ENCODE measurements at places on chromosomes 3 and 15.

DNA sequence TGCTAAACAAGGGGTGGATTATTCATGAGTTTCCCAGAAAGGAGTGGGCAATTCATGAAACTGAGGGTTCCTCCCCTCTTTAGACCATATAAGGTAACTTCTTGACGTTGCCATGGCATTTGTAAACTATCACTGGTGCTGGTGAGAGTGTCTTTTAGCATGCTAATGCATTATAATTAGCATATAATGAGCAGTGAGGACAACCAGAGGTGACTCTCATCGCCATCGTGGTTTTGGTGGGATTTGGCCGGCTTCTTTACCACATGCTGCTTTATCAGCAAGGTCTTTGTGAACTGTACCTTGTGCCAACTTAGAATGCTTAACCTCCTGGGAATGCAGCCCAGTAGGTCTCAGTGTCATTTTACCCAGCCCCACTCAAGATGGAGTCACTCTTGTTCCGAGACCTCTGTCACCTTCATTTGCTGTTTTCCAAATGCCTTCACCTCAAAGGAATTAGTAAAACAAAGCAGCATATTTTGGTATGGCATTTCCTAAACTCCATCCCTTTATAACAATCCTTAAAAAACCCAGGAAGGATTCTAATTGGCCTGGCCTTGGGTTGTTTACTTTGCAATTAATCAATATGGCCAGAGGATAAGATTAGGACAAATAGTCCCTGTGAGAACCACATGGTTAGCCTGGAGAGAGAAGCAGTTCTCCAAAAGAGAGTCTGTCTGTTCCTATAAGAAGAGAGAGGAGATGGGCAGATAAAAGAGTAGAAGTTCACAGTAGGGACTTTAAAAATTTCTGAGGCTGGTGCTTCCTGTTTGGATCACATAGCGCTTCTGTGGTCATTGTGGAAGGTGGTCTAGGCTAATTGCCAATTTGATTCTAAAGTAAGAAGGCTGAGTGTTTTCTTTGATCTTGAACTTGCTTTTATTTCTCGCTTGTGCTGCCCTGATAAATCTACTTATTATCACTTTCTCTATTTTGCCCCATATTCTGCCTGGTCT, 155.2 kb upstream of the EOMES start:
- no peak for DNase-seq

DNA sequence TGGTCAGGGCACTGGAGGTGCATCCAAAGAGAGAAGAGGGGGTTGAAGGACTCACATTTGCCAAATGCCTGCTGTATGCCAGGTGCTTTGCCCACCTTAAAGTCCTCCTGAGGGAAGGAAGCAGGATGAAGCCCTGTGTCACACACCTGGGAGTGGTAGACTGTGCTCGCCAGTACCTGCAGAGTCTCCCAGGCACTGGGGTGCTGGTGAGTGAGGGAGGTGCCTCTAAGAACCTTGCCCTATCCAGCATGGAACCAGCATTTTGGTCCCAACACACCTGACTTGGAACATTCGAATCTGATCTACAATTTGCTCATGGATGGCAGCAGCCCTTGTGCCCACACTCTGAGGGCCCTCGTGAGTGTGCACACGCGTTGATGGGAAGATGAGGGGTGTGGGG, 76.7 kb downstream of the SEC22A start:
- DNase-seq, result no peak

- DNase-seq, result no peak
Measured at GRCh38 chr3:188041895-188042294, 112.1 kb upstream of the LPP start.

DNA sequence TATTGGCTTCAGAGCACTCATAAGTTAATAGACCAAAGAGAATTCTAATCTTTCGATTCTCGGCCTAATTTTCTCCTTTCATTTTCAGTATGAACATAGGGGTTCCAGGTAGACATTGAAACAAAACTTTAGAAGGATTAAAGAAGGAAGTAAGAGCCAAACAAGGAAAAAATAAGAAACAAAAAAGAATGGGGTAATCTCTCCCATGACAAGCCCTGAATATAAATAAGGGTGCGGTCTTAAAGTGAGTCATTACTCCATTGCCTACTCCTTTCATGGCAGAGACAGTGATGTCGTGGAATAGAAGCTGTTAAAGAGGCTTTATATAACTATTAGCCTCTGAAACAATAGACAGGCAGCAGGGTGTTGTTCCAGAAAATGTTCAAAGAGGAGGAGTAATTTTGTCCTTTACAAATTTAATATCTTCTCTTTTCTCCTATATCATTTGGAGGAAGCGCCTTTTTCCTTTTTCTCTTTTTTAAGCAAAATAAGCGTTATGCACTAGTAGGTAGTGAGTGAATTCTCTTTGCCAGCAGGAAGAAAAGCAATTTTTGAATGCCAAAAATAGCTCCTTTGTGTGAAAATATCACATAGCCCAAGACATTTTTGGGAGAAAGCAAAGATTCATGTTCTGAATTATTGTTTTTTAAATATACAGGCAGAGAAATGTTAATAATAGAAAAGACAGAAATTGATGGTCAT, 607.9 kb upstream of the KCNMB2 start:
- no peak for DNase-seq

DNA sequence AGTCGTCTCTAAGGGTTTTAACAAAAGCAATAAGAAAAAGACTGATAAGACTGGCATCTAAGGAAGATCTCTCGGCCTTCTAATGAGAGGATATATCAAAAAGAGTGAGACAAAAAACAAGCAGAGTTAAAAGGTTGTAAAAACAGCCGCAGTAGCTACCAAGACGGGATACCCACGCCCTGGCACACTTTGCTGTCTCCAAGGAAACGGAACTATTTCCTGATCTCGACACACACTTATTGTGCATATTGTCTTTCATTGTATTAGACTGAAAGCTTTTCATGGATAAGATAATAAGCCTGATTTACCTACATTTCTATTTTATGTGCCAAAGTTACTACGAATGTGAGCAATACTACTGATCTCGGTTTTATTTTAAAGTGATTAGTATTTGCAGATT, 161.5 kb upstream of the MCTP2 start:
- no peak for DNase-seq

GRCh38 chr3:106065831-106066230, 197.0 kb upstream of the CBLB start:
- DNase-seq, result no peak

DNA sequence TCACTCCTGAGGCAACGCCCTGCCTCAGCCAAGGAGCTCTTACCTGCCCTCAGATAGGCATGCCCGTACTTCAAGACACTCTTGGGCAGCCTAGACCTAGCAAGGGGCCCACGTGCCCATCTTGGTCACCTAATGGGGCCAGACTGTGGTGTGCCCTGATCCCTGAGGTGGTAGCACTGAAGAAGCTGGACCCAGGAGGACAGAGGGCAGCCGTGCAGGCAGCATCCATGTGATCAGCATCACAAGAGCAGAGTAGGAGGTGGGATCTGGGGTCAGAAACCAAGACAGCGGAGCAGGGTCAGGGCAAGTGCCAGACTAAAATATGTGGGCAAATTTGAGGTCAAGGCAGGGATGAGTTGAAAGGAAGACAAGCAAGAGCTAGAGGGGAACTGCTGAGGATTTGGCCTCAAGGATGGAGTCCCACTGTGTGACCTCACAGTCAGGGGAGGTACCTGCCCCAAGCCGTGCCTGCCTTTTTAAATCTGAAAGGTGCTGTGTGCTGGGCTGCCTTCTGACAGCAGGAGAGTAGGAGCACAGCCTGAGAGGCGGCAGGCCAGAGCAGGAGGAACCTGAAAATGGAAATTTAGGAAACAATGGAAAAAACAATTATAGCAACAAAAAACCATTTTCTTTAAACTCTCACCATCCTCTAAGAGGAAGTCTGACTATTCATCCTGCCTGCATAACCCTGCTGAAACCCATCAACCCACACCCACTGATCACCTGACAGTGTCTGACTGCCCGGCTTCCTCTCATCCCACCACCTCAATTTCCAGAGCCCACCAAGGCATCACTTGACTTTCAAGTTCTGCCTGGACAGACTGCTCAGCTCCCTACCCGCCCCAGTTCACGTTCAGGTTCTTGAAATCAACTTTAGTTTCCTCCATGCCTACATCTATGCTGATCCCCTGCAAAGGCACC, 7.3 kb downstream of the ZBTB38 start:
- DNase-seq, result no peak

DNA sequence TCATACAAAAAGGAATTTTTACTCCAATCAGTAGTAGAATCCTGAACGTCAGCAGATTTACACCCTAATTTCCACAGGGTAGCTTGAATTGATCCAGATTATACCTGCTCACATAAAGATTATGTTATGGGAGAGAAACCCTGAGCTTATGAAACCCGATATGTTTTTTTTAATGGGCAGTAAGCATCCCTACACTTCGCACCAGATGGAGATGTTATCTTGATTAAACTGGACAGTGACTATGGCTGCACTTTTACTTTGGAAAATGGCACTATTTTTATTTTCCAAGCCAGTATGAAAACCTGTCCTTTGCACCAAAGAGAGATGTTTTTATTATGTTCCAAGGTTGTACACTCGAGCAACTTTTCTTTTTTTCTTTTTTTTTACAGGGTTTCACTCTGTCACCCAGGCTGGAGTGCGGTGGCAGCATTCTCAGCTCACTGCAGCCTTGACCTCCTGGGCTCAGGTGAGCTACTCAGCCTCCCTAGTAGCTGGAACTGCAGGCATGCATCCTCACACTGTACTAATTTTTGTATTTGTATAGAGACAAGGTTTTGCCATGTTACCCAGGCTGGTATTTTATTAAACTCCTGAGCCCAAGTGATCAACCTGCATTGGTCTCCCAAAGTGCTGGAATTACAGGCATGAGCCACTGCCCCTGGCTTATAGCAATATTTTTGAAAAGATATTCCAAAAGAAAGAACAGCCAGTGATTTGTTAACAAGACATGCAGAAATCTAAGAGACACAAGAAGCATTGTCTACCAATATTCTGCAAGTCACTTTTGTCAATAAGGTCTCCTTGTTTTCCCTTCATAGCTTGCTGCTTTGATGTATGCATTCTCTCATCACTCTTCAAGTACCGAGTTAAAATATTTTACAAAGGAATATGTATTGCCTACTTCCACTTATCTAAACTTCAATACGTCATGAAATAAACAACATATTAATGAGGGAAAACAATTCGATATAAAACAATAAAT, 1412.6 kb downstream of the ZPLD1 start:
- DNase-seq, result no peak

DNA sequence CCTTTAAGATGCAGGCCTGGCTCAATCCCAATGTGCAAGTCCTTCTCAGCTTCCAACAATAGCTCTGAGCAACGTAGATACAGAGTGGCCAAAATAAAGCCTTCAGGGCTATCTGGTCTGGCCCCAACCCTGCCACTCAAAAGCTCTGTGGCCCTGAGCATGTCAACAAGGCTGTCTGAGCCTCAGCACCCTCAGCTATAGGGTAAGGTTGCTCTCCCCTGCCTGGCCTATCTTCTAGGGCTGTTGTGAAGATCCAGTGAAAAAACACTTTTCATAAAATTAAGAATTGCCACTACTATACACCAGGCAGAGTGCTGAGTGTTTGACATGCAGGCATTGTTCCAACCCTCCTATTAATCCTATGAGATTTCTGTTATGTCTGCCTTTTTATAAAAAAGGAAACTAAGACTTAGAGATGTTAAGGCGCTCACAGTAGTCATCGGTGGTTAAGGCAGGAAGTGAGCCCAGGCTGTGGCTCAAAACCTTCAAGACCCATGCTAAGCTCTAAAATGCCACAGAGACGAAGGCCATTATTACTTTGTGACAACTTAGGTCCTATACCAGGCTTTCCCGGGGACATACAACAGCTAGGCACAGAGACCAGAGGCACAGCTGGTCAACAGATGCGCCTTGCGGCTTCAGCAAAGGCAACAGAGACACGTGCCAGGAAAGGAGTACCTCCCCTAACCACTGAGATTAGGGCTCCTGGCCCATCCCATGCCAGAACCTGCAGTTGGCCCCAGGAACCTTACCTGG, 5.1 kb downstream of the POLG start:
- DNase-seq, result no peak

GRCh38 chr3:188390343-188390718, 236.4 kb downstream of the LPP start:
- DNase-seq, result no peak

- no peak for DNase-seq
Measured at GRCh38 chr15:29379647-29380046, 110.0 kb upstream of the NSMCE3 start.

DNA sequence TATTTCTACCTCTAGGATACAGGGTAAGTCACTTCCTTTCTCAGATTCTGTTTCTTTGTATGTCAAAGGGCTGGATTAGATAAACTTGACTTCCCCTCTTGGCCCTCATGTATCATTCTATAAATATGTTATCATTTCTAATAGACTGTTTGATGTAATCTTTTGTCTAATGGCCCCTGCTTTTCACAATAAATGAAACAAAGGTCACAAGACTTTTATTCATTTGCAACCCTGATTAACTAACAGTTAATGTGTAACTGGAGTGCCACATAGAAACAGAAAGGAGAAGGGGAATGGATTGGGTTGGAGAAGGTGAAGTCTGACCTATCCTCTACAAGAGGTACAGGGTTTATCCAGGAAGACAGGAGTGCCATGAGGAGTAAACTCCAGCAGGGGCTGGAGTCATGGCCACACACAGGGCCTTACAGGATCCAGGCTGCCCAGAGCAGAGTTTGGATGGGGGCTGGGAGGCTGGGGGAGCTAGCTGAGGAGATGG, 8.0 kb upstream of the B3GNT5 start:
- DNase-seq, result no peak
